ENCODE measurements at places on chromosomes 6 and 20. TPM values are rescaled to one million over a fixed set of nuclear protein-coding genes. Genes with fewer than 3 reads are reported as not detected.
A peak's percentile ranks its signal among the peaks of the same experiment; 100 is the strongest.

DNA sequence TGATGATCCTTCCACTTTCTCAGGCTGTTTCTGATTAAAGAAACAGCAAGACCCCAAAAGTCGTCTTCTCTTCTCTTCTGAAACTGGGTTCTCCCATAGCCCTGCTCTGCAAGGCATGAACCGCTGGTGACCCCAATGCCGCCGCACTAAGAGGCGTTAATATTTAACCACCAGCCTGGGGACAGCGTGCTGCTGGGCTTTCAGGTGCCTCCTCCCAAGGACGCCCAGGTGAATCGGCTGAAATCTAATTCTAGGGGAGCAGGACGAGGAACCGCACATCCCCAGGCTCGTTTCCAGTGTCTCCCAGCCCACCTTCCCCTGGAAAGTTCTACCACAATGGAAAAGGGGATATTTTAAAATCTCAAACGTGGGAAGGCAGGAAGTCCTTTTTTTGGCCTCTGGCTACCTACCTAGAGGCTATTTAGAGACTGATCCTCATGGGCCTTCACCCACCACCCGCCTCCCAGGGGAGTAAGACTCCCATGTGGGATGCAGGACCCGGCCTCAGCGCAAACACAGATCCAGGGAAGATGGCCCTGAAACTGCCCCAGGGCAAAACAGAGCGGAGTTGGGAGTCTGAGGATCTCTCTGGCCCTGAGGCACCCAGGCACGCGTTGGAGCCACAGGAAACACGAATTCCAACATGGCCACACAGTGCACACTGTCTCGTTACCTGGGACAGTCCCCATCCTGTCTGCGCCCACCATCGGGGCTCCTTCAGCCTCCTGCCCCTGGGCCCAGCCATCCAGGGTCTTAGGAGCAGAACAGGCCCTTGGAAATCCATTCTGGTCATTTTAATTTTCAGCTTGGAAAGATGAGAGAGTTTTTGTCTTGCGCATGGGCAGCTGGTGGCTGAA lies 56.2 kb downstream of the BMP7 start:
- peaks cover 22% of the 10 kb centered on the region for H3K4me1 ChIP-seq
- no peak for DNase-seq
- no peaks in the 10 kb centered on the region for H3K36me3 ChIP-seq
- no peak overlapping the region for H3K27ac ChIP-seq

Gene SNAP91
- not detected for total RNA-seq

Gene TMEM244
- not detected for total RNA-seq

DNA sequence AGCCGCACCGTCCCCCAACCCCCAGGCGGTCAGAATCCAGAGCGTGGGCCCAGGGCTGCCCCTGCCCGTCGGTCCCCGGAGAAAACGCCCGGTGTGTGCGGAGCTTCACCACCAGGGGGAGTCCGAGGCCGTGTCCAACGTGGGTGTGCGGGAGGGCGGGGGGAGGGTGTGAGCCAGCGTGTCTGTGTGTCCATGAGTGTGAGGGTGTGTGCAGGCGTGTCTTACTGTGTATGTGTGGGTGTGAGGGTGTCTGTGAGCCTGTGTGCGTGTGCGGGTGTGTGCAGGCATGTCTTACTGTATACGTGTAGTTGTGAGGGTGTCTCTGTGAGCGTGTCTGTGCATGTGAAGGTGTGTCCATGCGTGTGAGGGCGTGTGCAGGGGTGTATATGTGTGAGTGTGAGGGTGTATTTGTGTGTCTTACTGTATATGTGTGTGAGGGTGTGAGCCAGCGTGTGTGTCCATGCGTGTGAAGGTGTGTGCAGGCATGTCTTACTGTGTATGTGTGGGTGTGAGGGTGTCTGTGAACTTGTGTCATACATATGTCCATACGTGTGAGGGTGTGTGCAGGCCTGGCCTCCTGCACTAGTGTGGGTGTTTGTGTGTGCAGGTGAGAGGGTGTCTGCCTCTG lies 24.6 kb upstream of the GATA5 start:
- H3K4me3 ChIP-seq = no peak overlapping the region
- H3K4me1 ChIP-seq = peaks cover 6% of the 10 kb centered on the region
- H3K36me3 ChIP-seq = no peaks in the 10 kb centered on the region
- peak overlapping the region; percentile 15 for H3K27ac ChIP-seq

- H3K27ac ChIP-seq = no peak overlapping the region
- no peak overlapping the region for H3K4me3 ChIP-seq
- no peak for DNase-seq
- H3K27me3 ChIP-seq = no peaks in the 10 kb centered on the region
Observed at GRCh38 chr20:47249913-47250312, 106.6 kb downstream of the ZMYND8 start.

DNA sequence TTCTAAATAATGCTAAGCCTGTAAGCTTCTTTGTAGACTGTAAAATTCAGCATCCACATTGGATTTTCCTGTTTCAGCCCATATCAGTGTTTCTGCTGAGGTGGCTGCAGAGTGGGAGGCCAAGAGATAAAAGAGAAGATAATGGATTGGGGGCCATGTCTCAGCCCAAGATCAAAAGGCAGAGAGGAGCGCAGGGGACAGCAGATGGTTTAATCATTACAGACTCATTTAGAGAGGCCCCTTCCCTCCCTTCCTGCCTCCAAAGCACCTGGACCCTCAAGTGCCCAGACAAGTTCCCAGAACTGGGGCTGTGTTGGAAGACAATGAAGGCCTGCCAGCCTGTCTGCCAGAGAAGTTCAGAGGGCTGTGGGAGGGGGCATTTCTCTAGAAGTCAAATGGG lies 20.4 kb upstream of the CTNNBL1 start:
- no peaks in the 10 kb centered on the region for H3K36me3 ChIP-seq
- DNase-seq = no peak
- H3K4me1 ChIP-seq = no peaks in the 10 kb centered on the region
- peaks cover 45% of the 10 kb centered on the region for H3K27me3 ChIP-seq

DNA sequence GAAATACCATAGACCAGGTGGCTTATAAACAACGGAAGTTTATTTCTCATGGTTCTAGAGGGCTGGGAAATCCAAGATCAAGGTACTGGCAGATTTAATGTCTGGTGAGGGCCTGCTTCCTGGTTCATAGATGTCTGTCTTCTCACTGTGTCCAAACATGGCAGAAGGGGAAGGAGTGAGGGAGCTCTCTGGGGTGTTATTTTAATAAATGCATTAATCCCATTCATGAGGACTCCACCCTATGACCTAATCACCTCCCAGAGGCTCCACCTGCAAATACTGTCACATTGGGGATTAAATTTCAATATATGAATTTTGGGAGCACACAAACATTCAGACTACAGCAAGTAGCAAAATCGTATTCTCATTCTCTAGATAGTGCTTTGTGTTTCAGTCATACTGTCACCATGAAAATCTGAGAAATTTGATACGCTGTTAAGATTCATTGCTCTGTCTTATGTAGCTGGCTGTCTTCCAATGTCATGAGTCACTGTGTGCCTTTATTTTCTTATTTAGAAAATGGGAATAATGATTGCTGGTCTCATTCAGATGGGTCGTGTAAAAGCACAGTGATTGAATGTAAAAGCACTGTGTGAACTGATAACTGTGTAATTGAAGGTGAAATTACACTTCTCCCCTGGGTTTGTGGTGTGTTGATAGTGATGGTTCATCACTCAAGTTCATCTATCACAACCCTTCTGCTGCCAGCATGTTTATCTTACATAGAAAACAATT lies 8.9 kb upstream of the ERVFRD-1 start:
- no peaks in the 10 kb centered on the region for H3K36me3 ChIP-seq
- no peaks in the 10 kb centered on the region for H3K27me3 ChIP-seq
- H3K4me3 ChIP-seq = no peak overlapping the region

GRCh38 chr6:157211603-157212455 lies 111.5 kb downstream of the TMEM242 start:
- H3K36me3 ChIP-seq = no peaks in the 10 kb centered on the region
- H3K4me1 ChIP-seq = no peaks in the 10 kb centered on the region
- DNase-seq = no peak
- H3K27ac ChIP-seq = no peak overlapping the region

GRCh38 chr6:169383265-169383664 lies 129.6 kb upstream of the THBS2 start:
- no peak for DNase-seq
- H3K36me3 ChIP-seq = no peaks in the 10 kb centered on the region
- H3K27me3 ChIP-seq = no peaks in the 10 kb centered on the region
- no peaks in the 10 kb centered on the region for H3K4me1 ChIP-seq

DNA sequence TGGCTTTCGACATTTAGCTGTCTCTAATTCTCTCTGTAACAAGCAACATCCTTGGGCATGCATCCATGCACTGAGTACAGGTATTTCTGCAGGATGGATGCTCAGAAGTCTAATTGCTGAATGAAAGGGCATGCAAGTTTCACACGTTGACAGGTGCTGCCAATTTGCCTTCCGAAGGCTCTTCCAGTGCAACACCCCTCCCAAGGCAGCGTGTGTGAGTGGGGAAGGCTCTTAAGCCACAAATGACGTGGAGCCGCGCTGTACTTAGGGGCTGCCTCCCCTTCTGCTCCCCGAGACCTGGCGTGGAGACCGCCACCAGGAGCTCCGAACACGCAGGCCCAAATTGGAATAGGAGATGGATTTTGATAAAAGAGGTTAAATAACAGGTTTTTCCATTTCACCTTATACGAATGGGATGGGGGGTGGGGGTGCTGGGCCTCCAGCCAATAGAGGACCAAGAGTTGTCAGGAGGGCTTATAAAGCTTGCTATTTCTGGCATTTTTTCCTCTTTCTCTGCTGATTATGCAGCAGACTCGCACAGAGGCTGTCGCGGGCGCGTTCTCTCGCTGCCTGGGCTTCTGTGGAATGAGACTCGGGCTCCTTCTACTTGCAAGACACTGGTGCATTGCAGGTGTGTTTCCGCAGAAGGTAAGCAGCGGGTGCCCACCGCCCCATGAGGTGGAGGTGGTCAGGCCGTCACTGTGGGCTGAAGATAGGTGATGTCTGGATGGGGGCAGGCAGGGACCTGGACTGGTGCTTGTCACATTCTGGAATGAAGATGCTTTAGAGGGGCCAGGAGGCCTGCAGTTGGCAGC lies 30.9 kb downstream of the TOX2 start:
- H3K27ac ChIP-seq = no peak overlapping the region
- peaks cover 38% of the 10 kb centered on the region for H3K4me1 ChIP-seq
- no peaks in the 10 kb centered on the region for H3K27me3 ChIP-seq
- no peak overlapping the region for H3K4me3 ChIP-seq
- H3K36me3 ChIP-seq = no peaks in the 10 kb centered on the region
- DNase-seq = no peak

- no peak overlapping the region for H3K4me3 ChIP-seq
- peaks cover 11% of the 10 kb centered on the region for H3K36me3 ChIP-seq
- H3K27me3 ChIP-seq = no peaks in the 10 kb centered on the region
- no peak for DNase-seq
Observed at GRCh38 chr20:41170386-41171105, 33.2 kb downstream of the PLCG1 start.

Measured in HCT116 (cell line).